ENCODE measurements at places on chromosomes 2 and 18. TPM values are rescaled to one million over a fixed set of nuclear protein-coding genes. Genes with fewer than 3 reads are reported as not detected.

The ZNF396 gene
- 7.2 TPM for polyA plus RNA-seq

The ACMSD gene
- 43.0 TPM for polyA plus RNA-seq

The AQP4 gene
- 0.53 TPM for polyA plus RNA-seq

DNA sequence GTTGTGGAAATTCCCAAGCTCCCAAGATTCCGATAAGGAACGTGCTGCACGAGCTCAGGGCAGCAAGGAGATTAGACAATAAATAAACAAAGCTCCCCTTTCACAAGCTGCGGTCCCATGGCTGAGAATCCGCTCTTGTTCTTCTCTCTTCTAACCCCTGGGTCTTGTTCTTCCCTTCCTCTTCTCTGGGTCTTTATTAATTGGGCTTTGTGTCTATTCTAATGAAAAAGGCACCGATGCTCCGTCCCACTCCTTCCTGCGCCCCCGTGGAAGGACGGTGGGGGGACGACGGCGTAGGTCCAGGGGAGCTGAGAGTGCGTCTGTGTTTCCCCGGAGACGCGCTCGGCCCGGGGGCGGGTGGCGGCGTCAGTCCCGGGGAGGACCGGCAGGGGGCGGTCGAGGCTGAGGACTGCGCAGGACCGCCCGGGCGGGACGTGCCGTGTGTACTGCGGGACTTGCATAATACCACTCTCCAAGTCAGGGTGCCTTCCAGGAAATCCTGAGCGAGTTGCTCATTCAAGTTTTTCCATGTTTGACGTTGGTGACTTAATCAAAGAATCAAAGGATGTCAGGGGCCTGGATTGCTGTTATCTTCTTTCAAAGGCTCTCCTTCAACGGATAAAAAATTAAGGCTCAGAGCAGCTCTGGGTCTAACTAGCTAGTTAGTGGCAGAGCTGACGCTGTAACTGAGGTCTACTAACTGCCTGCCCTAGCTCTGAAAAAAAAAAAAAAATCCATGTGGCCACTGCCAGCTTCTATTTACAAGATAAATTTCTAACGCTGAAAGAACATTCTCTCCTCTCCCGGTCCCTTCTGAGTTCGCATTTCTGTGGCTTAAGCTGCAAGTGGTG is 321.4 kb downstream of the TGIF1 start:
- peak; percentile 70 for DNase-seq

GRCh38 chr2:170141865-170142264 is 36.1 kb upstream of the MYO3B start:
- DNase-seq = no peak

DNA sequence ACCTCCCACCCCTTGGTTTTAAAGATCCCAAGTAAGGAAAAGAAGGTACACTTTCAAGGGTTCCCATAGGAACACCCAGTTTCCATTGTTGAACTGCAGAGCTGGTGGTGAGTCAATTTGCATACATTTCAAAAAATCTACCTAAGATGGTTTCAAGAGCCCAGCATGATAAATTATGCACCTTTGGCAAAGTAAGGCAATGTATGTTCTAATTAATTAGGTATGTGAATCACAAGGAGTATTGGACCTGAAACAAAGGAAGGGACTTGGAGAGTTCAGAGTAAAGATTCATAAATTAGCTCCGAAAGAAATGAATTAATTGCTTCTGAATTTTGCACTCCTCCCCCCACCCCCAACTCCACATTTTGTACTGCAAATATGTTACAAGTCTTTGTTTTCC is 459.7 kb downstream of the LRATD1 start:
- no peak for DNase-seq

The RNF152 gene
- 7.6 TPM for polyA plus RNA-seq

The IL1R2 gene
- polyA plus RNA-seq = 0.75 TPM

The ALPG gene
- not detected for polyA plus RNA-seq

- DNase-seq = no peak
Measured at GRCh38 chr2:142030735-142031134, 100.1 kb downstream of the LRP1B start.

DNA sequence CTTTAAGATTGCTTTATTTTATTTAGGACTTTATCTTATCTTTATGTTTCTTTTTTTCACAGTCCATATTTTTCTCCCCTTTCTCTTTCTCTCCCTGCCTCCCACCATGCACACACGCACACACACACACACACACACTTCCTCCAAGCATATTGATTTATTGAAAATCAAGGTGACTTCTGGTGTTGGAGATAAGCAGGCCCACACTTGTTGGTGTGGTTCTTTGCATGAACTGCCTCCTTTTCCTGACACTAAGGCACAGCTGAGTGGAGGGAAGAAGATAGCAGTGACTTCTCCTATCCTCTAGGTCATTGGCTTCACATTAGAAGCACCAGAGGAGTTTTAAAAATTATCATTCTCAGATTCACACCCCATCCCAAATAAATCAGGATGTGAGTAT is 18.0 kb downstream of the TBR1 start:
- no peak for DNase-seq

- no peak for DNase-seq
Measured at GRCh38 chr2:186189816-186190215, 296.2 kb upstream of the ZC3H15 start.

The KLHL30 gene
- 0.18 TPM for polyA plus RNA-seq

GRCh38 chr2:224658780-224659405 is 57.3 kb downstream of the CCDC195 start:
- DNase-seq = no peak

- DNase-seq = no peak
Measured at GRCh38 chr2:234488913-234489451, 7.9 kb downstream of the ARL4C start.

The RGPD4 gene
- not detected for polyA plus RNA-seq

The ABHD1 gene
- 1.3 TPM for polyA plus RNA-seq

- DNase-seq = no peak
Measured at GRCh38 chr18:67428805-67429204, 87.7 kb downstream of the DSEL start.

The PRKAG3 gene
- polyA plus RNA-seq = 0.07 TPM

DNA sequence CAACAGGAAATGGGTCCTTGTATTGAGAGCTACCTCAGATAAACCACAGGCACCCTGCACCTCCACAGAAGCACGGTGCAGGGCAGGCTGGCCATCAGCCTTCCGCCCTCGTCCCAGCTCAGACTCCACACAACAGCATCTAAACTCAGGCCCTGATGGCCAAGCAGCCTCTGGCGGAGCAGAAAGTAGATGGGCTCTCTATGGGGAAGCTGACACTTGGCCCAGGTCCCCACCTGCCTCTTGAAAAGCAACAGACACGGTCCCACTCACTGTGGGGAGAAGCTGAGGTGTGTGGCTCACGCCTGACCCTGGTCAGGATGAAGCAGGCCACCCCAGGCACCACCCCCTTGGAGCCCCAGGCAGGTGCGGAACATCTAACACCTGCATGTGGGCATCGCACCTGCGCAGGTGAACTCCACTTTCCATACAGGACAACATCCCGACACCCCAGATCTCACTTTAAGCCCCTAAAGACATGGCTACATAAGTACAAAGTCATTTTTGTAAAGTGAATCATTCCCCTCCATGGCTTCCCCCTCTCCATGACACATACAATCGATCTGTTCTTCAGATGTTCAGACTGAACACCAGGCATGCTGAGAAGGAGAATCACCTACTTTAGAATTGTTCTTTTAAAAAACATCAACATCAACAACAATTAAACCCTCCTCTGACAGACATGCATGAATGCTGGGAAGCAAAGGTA is 208.4 kb downstream of the ZBTB7C start:
- no peak for DNase-seq

The RND3 gene
- polyA plus RNA-seq = 55.3 TPM

The NEU2 gene
- not detected for polyA plus RNA-seq

- no peak for DNase-seq
Measured at GRCh38 chr18:34772887-34773286, 62.8 kb downstream of the DTNA start.

DNA sequence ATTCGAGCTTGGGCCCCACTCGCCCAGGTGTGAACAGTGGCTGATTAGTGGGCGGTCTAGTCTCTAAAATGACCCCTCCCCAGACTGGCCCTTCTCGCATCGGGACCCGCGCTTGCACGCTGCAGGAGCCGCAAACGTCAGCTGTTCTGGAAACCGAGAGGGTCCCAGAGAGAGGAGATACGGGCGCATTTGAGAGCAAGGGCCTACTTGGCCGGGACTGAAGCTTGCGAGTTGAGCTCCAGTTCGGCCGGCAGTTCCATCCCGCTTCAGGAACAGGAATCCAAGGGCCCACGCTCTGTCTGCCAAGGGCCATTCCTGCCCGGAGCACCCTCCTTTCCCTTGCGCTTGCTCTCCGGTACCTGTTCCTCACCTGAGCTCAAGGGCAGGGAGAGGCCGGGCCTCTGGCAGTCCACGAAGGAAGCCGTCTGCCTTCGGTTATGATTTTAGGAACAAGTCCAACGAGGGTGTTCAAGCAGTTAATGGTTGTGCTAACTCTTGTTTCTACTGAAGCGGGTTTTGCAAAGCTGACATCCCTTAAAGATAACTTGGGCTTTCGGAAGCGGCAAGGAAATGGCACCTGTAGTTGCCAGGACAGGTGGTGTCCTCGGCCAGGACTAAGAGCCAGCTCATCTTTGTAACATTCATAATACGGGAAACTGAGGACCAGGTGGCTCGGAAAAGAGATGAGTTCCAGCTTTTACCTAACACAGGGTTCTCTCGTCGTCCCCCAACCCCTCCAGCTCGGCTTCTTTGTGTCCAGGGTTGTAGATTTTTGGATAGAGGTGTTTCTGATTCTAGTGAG is 3.9 kb upstream of the DLX1 start:
- DNase-seq = peak; percentile 16

The DPP10 gene
- polyA plus RNA-seq = 9.0 TPM

DNA sequence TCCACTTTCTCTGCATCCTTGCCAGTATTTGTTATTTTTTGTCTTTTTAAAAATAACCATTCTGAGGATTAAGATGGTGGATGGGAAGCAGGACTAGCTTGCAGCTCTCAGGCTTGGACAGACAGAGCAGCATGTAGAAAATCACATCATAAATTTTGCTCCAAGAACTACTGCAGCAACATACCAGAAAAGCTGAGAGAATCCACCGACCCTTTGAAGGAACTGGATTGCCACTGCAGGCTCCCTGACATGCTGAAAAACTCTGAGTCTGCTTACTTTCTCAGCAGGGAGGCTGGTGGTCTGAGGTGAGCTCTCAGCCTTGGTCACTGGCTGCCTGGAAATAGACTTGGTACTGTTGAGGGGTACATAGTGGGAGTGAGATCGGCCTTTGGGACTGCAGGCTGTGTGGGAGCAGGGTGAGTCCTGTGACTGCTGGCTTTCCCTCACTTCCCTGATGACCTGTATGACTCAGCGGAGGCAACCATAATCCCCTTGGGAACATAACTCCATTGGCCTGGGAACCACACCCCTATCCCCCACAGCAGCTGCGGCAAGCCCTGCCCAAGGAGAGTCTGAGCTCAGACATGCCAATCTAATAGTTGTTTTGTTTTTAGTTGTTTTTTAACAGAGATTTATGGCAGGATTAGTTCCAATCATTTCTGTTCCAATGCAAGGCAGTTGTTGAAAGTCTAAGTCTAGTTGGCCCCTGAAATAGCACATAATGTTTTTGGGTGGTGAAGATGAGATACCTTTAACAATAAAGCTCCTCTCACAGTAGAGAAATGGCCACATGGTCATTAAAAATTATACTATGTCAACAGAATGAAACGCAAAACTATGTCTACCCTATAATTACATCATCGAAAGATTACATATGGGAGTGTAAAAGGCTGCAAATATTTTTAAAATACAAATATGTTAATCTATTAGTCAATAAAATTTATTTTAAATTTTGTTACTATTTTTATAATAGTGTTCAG is 414.2 kb upstream of the CHAC2 start:
- no peak for DNase-seq

DNA sequence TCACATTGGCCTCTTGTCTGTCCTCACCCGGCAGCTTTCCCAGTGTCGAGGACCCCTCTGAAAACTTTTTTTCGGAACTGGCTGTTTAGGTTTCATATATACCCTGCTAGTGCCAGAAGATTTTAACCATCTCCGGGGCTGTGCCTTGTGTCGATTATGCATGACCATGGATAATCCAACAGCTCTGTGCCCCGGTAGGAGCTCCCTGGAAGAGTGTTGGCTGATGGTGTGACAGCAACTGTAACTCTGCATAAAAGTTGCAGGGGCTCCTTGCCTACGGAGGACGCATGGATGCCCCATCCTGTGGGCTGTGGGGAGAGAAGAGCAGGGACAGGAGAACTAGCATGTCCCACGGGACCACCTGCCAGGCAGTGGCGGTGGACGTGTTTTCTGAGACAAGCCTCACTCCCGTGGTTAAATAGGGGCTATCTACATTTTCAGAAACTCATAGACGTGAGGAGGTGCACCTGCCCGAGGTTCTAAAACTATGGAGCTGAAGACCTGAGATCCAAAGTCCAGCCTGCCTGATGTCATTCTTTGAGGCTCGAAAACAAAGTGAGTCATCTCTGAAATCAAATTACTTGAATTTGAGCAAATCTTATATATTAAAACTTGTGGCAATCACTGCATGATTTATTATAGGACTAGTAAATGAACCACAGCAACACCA is 437.2 kb upstream of the HS6ST1 start:
- DNase-seq = no peak

DNA sequence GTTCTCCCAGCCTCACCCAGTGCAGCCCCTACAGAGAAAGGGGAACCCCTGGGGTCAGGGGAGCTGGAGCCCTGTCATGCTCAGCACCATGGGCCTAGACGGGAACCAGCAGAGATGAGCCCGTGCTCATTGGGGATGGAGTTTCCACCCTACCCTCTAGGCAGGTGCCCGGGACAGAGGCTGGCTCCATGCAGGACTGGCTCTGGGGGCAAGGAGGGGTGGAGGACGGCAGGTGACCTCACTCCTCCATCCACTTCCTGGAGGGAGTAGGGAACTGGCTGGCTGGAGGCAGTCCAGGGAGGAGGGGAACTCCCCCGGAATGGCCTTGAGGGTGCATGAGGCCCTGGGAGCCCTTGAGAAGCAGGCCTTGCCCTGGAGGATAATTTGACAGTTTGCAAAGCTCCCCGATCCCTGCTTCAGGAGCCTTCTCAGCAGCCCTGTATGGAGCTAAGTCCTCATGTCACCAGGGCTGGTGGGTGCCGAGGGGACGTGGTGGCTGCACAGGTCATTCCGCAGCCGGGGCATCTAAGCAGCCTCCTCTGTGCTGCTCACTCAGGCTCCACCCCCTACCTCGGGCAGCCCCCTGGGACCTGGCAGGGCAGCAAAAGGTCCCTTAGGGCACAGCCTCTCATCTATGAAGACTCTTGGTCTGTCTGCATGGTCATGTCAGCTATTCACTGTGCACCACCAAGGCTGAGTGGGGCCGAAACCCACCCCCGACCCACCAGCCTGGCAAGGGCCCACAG is 2.1 kb downstream of the NEURL3 start:
- DNase-seq = no peak

The RAB17 gene
- 13.1 TPM for polyA plus RNA-seq

The LMAN1 gene
- polyA plus RNA-seq = 108 TPM

GRCh38 chr18:50162486-50163304 is 32.3 kb downstream of the MYO5B start:
- no peak for DNase-seq

DNA sequence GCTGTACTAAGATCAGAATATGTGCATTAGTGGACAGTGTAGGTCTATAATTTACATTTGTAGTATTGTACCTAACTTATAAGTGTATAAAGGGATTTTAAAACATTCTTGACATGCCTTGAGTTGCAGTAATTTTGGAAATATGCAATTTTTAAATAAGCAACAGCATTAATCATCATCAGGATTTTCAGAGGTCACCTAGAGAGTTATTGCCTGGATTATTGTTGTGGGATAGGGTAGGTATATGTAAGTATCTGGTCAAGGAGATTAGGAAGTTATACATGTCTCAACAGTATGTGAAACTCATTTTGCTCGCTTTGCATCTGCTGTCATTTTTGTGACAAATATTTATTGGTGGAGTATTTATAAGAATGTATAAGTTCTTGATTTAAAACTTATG is 184.2 kb downstream of the WDR7 start:
- no peak for DNase-seq
